ENCODE measurements at places on chromosomes 1 and 21. TPM values are rescaled to one million over a fixed set of nuclear protein-coding genes. Genes with fewer than 3 reads are reported as not detected.

GRCh38 chr1:30812076-30812475 is 54.5 kb upstream of the LAPTM5 start:
- DNase-seq: no peak

GRCh38 chr1:9690440-9691107 is 39.0 kb downstream of the PIK3CD start:
- DNase-seq: no peak

GRCh38 chr1:230868736-230869385 is 540 bp upstream of the C1orf198 start:
- DNase-seq: peak; percentile 43

GRCh38 chr1:5267603-5268235 is 613.3 kb downstream of the AJAP1 start:
- DNase-seq: peak; percentile 22

GRCh38 chr1:180918519-180918918 is 5.8 kb downstream of the KIAA1614 start:
- no peak for DNase-seq

- no peak for DNase-seq
Measured at GRCh38 chr21:38246511-38246910, 10.3 kb upstream of the KCNJ15 start.

GRCh38 chr1:201632364-201632952 is 93.5 kb downstream of the NAV1 start:
- no peak for DNase-seq

GRCh38 chr1:160083968-160084770 is 2.8 kb downstream of the KCNJ9 start:
- DNase-seq: peak; percentile 48

GRCh38 chr1:179888071-179888470 is 6.0 kb downstream of the TOR1AIP1 start:
- DNase-seq: no peak

DNA sequence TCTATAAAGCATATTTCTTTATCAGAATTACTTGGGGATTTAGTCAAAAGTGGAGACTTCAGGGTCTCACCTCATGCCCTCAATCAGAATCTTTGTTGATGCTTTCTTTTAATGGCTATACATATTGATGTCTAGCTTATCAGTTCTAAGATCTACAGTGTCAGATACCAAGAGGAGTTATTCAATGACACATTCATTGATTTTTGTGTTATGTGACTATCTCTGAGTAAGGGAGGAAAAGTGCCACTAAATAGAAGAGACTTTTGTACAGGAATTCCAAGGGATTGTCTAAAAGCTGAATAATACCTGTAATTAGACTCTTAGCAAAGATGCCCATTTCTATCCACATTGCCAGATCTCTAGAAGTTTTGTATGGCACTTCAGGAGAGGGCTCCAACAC is 87.2 kb downstream of the HLX start:
- no peak for DNase-seq

- DNase-seq: no peak
Measured at GRCh38 chr1:209816923-209817322, 10.8 kb upstream of the UTP25 start.

The AGO3 gene
- polyA plus RNA-seq: 3.4 TPM

The ATXN7L2 gene
- 3.2 TPM for polyA plus RNA-seq

The RSPO1 gene
- polyA plus RNA-seq: 0.03 TPM

The DYRK1A gene
- polyA plus RNA-seq: 30.6 TPM

The ZNF695 gene
- 0.01 TPM for polyA plus RNA-seq

The HUNK gene
- 0.14 TPM for polyA plus RNA-seq

All from heart right ventricle (tissue), 16 donors.